ENCODE measurements at places on chromosomes 6 and 20.

DNA sequence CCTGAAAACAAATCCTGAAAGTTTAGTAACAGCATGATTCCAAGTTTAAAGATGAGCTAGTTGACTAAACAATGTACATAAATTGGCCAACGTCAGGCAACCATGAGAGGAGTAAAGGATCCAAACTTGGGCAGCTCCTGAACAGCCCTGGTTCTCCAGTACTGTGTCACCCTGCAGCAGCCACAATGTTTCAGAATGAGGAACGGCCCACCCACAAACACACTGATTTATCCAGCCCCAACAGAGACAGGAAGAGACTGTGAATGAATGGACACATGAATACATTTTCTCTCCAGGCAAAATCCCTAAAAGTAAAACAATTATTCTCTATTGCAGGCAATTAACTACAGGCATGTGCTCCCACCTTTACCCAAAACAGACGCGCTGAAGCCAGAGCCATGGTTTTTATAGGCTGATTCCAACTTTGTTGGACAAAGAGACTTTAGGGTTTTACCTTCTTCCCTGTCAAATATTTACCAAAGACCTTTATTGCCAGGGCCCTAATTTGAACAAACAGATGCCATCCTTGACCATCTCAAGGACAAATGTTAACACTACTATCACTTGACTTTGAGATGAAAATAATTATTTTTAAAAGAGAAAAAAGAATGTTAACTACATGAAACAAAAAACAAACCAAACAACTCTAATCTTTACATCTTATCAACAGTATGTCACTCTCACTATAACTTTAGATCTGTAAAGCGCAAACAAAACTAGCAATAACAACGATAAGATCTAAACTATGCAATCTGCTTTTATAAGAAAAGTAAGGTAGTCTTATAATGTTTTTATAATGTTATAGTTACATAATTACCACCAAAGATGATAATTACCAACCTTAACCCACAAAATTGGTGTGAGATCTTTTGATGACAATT, 22.9 kb downstream of the CNKSR3 start:
- DNase-seq = no peak

GRCh38 chr6:10404799-10405512, 9.9 kb downstream of the TFAP2A start:
- DNase-seq = no peak

GRCh38 chr20:652615-653109, 338 bp downstream of the SRXN1 start:
- DNase-seq = no peak

- no peak for DNase-seq
Observed at GRCh38 chr6:134173366-134173725, 120.9 kb upstream of the SLC2A12 start.

DNA sequence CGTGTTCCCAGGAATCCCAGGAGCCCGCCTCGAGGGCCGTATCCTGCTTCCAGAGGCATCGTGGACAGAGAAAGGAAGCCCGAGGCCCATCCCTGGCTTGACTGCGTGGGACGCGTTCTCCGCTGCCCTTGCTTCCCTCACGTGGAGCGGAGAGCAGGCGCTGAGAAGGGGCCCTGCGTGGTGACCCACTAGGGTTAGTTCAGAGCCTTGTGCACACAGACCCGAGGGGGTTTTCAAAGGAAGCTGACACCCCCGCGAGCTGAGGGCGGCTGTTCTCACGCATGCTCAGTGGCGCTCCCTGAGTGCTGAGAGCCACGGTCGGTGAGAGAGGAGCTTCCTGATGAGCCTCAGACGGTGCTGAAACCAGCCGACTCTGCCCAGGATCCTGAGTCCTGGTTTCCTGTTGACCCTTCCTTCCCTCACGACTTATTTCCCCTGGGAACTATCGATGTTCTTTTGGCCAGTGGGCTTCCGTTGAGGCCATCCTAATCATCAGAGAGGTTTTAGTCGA, 28.9 kb upstream of the CCR6 start:
- no peak for DNase-seq
